ENCODE measurements at places on chromosomes 1 and 21.

DNA sequence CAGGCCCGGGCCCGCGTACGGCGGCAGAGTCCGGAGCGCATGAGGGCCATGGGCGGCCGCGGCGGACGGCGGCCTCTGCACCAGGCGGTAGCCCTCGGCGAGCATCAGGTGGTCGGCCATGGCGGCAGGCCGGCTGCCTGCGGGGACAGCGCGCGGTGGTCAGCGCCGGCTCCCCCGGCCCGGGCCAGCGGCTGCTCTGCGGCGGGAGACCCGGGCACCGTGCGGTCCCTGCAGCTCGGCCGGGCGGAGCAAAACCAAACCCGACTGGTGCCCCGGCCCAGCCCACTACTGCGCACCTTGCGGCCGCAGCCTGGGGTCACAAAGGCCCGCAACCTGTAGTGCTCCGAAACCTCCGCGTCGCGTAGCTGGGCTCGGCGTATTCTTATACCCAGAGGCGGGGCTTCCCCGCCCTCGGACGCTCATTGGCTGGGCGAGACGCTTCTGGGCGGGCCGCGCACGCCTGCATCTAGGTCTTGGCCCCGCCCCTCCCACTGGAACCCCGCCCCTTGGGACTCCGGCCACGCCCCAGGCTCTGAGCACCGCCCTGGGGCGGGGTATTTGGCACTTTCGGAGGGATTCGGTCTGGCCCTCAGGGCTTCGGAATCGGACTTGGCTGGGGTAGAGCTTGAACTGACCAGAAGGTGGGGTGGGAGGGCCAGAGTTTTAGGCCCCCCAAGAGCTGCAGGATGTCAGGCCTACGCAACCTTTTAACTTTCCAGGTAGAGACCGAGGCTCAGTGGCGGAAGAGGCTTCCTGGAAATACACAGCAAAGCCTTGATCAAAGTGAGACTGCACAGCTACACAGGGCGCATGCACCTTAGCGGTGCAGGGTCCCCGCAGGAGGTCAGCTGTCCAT is at the start of gene CITED4:
Gene CITED4 (minus strand): TSS at position 356 of the 856 bp plus-strand sequence. CDS start 236 bp downstream, at position 120.
- DNase-seq: peak; percentile 94

GRCh38 chr1:56418151-56418631 is 161.2 kb downstream of the PLPP3 start:
- DNase-seq: no peak

- no peak for DNase-seq
Measured at GRCh38 chr1:228006786-228007048, at the start of gene WNT3A. TSS of gene WNT3A (plus strand) at chr1:228006998. CDS start at chr1:228007129, 131 bp downstream.

DNA sequence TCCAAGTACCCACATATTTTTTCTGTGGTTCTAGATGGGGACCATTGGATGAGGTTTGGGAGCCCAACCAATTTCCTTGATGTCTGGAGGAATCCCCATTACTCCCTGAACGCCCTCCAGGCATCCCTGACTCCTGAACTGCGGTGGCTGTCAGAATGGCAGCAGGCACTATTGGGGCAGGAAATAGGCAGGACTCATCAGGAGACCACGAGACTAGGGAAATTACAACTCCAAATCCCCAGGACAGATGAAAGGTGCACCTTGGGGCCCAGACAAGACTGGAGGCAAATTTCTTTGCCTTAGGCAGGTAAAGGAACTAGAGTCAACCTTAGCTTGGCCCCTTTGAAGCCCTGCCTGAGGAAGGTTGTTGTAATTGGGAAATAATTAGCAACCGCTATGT is 1.1 kb downstream of the CGN start:
- no peak for DNase-seq

DNA sequence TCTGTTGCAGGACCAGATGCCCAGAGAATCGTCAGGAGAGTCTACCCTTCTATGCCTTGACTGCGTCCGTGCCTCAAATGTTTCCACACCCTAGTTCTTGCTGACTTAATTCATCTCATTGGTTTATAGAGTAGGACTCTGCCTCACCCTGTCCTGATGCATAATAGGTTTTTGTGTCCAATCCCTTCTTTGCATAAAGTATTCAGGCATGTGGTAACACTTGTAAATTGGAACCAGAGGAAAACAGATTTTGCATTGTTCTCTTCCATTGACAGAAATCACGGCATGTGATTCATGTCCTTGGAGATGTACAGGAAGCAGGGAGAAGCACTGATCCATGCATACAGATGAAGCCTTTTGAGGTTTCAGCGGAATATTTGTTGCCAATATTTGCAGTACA is 29.5 kb downstream of the PLPPR5 start:
- DNase-seq: no peak

- no peak for DNase-seq
Measured at GRCh38 chr1:54080598-54081049, 27.2 kb downstream of the TCEANC2 start.

DNA sequence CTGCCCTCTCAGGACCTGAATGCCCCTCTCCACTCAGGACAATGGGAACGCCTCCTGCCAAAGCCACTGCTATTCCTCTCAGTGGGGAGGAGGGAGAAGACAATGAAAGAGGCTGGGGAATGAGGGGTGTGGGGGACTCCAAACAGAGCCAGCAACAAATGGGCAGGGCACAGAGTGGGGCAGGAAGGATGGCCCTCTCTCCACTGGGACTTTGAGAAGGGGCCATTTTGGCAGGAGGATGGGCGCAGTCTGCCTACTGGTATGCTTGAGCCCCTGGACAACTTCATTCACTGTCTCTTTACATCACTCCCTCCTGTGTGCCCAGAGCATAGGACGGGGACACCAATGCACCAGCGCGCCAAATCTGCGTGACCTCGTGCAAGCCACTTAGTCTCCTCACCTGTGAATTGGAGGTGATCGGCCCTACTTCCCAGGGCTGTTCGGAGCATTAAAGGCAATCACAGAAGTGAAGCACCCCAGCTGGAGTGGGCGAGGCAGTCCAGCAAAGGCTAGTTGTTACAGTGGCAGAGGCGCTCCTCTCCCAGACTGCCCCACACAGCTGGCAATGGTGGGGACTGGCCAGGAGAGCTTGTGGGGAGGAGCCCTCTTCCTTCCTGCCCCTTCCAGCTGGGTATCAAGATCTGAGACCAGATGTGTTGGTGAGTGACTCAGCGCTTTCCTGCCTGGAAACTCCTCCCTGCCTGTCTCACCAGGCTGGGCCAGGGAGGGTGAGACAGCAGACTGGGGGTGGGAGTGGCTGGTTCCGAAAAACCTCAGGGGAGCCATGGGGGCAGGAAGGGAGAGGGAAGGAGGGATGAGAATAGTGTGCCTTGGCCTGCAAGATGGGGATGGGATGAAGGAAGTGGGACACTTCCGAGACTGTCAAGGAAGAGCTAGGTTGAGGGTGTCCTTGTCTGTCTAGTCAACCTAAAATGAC is 22.4 kb upstream of the SYNC start:
- DNase-seq: peak; percentile 21

- DNase-seq: no peak
Measured at GRCh38 chr1:83698644-83699043, 300.3 kb downstream of the TTLL7 start.

GRCh38 chr1:175399795-175400194 is 207.2 kb upstream of the KIAA0040 start:
- no peak for DNase-seq

- DNase-seq: no peak
Measured at GRCh38 chr1:24465638-24466037, 37.0 kb upstream of the RCAN3 start.
